Kasumi-1 (cell line): ENCODE measurements at places on chromosomes 2 and 18.

DNA sequence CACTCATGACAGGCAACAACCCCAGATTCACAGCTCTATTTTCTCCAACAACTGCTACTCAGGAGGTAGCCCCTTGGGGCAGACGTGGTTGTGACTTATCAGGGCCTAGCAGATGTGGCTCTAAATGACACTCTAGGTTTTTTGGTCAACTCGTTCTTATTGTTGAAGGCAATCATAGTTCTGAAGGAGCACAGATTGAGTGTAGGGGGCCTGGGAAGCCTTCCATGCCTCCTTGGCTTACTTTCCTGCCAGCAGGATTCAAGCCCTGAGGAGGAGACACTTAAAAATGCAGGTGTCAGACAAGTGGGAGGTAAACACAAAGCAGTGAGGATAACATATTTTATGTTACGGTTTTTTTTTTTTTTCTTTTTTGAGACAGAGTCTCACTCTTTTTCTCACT, 23.5 kb upstream of the SUCLG1 start:
- no peak for DNase-seq

GRCh38 chr2:142718576-142719155, 158.8 kb upstream of the KYNU start:
- no peak for DNase-seq

DNA sequence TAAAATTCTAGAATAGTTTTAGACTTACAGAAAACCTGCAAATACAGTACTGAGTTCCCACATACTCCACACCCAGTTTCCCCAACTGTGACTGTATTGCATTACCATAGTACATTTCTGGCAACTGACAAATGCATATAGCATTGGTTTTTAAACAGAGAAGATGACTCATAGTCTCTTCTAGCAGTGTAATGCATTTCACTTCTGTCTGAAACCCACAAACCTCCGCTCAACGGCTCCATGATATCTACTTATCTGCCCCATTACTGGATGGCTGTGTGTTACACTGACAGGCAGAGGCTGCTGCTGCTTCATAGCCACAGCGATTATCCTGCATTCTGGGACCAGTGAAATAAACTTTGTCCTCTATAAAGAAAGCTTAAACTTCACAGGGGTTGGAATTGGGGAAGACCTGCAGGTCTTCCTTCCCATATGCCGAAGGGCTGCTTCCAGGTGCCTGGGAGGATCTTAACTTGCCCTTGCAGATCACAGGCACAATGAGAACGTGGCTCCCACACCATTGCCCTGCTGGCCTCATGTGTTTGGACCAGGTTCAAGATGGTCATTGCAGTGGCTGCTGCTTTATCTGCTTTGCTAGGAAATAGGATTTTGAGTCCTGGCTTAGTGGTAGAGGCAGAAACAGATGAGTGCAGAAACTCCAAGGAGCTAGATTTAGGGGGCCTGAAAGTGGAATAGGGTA, 742.6 kb upstream of the HS6ST1 start:
- peak; percentile 72 for DNase-seq

DNA sequence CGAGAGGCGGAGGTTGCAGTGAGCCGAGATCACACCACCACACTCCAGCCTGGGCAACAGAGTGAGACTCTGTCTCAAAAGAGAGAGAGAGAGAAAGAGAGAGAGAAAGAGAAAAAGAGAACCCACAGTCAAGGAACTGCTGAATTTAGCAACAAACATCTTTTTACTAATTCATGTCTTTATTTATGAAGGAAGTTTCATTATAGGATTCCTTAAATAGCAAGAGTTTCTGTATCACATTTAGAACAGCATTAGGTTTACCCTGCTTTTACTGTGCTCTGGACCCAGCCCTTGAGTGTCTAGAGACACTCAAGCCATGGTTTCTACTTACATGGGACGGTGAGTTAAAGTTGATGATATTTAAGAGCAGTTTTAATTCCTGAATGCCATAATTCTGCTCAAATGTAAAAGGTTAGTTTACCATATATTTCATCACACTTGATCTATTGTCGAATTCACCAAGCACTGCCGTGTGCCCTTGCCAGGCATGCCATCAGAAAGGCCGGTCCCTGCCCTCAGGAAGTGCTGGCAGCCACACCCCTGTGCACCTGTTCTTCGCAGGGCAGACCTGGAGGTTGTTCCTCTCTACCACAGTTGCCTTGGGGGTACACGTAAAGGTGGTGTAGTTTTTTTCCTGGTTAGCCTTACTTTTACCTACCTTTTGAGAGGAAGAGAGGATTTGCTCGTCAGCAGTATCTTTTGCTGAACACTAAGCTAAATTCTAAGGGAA, 153.3 kb downstream of the LDLRAD4 start:
- no peak for DNase-seq

DNA sequence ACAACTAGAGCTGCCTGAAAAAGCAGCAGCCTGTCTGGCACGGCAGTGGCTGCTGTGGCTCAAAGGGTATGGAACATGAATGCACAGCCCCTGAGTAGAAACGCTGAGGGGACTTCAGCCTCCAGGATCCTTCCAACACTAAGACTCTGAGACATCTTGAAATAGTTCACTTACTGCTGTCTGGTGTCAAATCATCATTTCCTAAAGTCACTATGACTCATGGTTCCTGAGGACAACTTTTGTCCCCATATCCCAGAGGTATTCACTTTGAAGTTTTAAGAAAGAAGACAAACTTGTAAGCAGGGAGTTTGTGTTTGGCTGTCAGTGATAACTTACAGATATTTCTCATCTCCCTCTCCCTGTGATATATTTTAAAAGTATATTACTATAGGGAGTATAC, 33.3 kb upstream of the NEB start:
- peak; percentile 43 for DNase-seq

- peak; percentile 96 for DNase-seq
These were observed 35.3 kb downstream of the GALNT1 start for GRCh38 chr18:35616664-35617423.

- DNase-seq: no peak
These were observed 104.6 kb downstream of the KLF7 start for GRCh38 chr2:207061181-207061580.

GRCh38 chr2:20165677-20166509, 59.0 kb downstream of the SDC1 start:
- DNase-seq: no peak

GRCh38 chr2:230925879-230926765, 1.1 kb upstream of the GPR55 start:
- DNase-seq: no peak

DNA sequence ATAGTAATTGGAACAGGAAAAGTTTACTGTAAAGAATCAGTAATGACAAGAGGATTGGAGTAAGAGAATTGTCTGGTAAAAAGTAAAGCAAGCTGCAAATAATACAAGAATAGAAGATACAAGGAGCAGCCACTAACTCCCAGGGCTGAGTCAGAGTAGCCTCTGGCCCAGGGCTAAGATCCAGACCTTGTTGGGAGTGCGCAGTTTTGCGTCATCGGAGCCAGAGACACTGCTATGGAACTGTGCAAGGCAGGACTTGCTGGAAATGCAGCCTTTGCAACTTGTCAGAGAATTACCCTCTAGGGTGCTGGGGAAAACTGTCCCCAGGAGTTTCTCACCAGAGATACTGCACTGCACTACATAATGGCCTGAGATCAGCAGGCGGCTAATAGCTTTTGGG, 135.2 kb downstream of the NYAP2 start:
- DNase-seq: no peak

- DNase-seq: no peak
These were observed 378.3 kb downstream of the MTX2 start for GRCh38 chr2:176647325-176648165.

DNA sequence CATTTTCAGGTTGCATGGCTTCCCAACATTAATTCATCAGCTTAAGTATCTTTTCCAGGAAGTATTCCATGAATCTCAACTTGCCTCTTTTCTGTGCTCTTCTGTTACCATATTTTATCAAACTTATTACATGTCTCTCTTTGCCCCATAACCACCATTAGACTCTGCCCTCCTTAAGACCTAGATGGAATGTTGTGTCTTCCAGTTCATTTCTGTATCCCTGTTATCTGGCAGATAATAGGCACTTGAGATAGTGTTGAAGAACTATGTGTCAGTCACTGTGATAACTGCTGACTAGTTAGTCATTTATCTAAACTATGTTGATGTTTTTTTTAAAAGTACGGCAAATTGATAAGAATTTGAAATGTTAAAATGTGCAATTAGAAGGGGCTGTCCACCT, 41.8 kb downstream of the GLS start:
- DNase-seq: no peak

DNA sequence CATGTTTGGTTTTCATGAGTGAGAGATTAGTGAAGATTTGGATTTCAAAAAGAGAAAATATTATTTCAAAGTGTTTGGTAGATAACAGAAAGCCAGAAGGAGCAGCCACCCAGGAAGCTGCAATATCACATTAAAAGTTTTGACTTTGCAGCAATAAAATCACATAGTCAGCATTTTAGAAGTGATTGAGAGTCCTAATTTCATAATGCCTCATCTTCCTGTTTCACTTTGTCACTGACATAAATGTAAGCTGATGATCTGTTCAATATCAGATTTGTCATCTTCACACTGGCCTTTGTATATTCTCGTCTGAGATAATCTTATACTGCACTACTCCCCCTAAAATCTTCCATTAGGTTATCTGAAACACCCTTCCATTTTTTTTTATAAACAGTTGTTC, 690.5 kb downstream of the ADCYAP1 start:
- DNase-seq: no peak

DNA sequence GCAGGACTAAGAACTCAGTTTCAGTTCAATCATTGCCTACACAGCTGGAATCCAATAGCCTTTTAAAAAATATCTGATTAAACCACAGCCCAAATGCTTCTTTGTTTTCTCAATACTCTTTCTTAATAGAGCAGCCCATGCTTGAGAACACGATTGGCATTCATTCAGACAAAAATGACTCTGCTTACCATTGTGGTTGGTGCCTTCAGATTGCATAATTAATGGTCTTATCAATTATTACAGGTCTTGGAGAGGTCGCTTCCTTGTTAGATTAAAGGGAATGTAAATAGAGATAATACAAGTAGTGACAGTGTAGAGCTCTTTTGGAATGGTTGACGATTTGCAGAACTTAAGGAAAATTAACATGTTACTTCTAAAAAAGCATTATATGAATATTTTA, 107.2 kb downstream of the RNF152 start:
- DNase-seq: no peak

DNA sequence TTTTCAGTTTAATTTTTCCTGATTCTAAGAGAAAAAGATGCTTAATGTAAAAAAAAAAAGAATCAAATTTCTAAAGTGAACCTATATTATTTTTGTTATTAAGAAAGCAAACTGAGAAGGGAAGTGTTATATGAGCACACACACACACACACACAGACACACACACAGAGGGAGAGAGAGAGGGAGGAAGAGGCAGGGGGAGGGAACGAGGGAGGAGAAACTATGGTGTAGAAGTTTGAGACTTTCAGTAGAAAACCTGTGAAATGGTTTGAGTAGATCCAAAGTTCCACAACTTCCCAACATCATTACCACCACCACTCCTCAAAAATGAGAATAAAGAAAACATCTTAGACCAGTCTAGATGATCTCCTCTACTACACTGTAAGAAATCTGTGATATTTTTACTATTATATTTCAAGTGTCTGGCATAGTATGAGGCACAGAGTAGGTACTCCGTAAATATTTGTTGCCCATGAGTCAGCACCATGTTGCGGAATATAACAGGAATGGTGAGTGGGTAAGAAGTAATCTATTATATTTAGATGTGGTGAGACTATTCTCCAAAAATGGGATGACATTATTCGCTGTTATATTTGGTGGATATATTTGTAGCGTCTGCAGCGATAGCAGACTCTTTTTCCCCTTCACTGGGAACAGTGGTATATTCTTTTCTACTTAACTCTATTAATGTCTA, 149.4 kb upstream of the DNMT3A start:
- DNase-seq: no peak

- DNase-seq: no peak
These were observed 356.5 kb downstream of the IRS1 start for GRCh38 chr2:226443112-226443511.

GRCh38 chr18:68796936-68797690, 767 bp upstream of the CCDC102B start:
- DNase-seq: no peak

- DNase-seq: no peak
These were observed 33.4 kb downstream of the XRCC5 start for GRCh38 chr2:216142540-216142939.

GRCh38 chr2:195560209-195560895, 96.7 kb upstream of the SLC39A10 start:
- DNase-seq: no peak

DNA sequence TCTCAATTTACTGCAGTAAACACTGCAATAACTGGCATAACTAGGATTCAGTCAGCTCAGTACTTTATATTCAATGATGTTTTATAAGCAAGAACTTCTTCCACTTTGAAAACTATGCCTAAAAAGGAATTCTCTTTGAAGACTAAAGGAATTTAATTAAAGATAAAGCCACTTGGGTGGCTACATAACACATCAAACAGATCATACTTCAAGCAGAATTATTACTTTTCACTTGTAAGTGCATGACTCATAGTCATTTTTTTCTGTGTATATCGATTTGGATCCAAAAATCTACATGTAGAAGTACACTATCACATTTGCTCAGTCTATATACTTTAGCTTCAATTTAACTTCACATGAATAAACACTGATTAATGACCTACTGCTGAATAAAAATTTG, 4.0 kb downstream of the KANSL1L start:
- no peak for DNase-seq

GRCh38 chr2:182949052-182949451, 82.6 kb upstream of the FRZB start:
- no peak for DNase-seq

DNA sequence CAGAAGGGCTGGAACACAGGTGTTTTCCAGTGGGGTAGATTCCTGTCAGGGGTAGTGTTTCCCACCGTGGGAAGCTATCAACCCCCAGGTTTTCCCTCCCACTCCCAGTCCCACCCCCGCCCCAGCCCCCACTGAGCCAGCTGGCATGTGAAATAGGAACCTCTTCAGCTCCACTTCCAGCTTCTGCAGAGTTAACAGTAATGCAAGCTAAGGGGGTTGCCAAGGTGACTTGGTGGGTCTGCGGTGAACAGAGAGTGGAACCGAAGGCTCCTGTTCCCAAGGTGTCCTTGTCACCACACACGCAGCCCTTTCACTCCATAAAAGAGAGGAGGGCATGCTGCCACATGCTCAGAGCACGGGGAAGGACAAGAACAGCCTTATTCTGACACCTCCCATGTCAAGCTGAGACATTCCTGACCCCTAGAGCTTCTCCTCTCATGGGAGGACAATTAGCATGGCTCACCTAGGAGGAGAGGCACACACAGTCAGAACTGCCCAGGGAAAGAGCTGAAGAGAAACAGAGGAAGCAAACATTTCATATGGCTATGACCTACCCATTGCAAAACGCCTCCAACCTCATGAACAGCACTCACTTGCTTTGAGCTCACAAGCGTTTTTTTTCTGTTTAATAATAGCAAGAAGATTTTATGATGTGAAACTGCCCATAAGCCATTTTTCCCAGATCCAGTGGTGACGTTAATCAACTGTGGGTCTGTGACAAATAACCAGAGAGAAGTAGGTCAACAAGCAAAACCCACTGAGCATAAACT, 39.8 kb upstream of the TBC1D8 start:
- DNase-seq: no peak

GRCh38 chr18:35303610-35304009, 13.6 kb upstream of the ZSCAN30 start:
- no peak for DNase-seq
